Karpas-422 (cell line): ENCODE measurements at places on chromosomes 3 and 15. TPM values are rescaled to one million over a fixed set of nuclear protein-coding genes. Genes with fewer than 3 reads are reported as not detected.

ZNF501 gene
- total RNA-seq: 2.3 and 8.8 TPM in 2 replicates

DPPA2 gene
- total RNA-seq: not detected in 2 replicates

DNA sequence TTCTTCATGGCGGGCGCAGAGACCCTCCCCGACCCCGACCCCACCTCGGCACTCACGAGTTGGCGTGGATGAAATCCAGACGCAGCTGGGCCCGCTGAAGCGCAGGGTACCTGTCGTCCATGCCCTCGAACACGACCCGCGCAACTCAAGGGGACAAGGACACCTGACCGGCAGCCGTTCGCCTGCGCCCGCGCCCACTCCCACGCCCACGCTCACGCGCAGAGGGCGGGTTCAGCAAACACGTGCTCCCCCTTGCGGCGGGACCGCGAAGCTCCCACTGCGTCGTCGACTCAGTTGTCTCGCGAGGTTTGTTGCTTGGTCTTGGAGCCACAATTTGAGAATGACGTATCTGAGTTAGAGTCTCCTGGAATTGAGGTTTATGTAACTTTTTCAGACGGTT is at the start of gene MORC1:
MORC1 (minus strand) TSS at position 196 of the 400 bp plus-strand sequence; CDS start at position 121, 75 bp downstream.
- no peak for DNase-seq

- no peak for DNase-seq
These were observed 186.5 kb upstream of the LINGO1 start for GRCh38 chr15:77819048-77819850.
